GM10248 (cell line): ENCODE measurements at places on chromosomes 6 and 20.

DNA sequence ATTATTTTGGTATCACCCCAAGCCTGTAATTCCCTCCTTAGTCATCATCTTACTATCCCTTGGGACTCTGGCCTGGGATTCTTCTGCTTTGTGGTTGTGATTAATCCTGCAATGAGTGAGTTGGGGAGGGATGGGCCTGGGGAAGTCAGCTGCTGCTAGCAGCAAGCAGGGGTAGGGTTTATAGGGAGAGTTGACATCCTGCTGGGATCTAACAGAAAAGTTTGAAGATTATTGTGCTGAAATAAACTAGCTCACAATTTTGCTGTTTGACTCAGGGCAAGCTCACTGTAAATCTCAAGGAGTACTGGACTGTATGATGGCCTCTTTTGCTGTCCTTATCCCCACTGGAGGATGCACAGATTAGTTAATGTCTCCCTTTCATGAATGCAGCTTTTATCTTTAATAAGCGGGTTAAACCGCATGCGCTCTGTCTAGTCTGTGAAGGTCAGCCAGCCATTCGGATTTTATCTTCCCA lies 83.4 kb downstream of the JARID2 start:
- DNase-seq: no peak

DNA sequence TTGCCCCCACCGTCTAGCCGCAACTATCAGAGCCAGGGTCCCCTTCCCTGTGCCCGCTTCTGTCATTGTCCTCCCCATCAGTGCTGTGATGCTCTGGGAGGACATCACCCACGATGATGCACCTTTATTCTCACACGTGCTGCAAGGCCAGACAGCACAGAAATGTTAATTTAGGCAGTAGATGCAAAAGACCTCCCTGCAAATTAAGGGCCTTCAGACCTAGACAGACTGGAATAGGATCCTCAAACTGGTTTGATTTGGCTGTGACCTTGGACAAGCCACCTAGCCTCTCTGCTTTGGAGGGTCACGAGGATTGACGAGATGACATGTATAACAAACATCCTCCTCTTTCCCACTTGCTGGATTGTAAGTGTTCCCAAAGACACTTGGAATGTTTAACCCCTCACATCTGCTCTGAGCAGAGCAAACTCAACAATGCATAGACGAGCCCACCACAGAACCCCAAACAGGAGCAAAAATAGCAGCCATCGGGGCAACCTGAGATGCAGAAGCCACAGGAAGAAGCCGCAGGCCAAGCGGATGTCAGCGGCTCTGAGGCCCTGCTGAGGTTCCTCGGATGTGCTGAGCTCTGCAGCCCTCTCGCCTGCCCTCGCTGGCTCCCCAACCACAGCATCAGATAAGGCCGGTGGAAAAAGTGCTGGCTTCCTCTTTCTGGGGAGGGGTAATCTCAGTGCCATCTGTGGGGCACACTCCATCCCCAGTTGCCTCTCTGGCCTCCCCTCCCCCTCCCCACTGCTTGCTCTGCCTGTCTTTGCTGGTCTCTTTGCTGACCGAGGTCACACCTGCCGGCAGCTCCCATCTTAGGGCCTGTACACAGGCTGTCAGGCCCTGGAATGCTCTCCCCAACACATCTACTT lies 35.3 kb downstream of the TOX2 start:
- peak; percentile 69 for DNase-seq

DNA sequence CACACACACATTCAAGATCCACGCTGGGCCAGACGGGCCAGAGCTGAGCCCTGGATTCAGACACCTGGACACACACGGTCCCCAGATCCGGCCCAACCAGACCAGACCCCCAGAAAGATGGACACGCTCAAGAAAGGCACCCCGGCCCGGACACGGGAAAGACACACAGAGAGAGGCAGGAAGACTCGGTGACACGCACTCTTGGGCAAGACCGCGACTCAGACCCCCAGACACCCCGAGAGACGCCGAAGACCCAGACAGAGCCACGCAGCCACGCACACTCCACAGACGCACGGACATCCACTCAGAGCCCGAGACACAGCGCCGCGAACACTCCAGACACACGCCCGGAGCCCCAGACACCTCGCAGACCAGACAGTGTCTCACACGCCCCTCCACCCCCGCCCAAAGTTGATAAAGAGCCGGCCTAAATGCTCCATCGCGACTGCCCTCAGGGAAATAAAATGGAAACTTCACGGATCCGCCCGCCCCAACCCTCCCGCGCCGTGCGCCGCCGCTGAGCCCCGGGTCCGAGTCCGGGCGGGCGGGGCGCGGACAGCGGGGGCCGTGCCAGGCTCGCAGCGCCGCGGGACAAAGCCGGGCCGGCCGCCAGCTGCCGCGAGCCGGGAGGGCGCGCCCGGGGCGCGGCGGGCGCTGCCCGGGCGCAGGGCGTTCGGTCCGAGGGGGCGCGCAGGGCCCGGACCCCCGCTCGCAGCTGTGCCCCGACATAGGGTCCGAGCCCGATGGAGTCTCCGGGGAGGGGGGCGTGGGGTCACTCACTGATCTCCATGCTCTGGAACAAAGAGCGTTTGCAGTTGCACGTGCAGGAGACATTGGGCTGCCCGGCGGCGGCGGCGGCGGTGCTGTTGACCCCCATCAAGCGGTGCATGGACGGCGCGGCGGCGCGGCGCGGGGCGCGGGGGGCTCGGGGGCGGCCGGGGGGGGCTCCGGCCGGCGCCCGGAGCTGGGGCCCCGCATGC lies 831 bp downstream of the PMEPA1 start:
- DNase-seq: no peak

DNA sequence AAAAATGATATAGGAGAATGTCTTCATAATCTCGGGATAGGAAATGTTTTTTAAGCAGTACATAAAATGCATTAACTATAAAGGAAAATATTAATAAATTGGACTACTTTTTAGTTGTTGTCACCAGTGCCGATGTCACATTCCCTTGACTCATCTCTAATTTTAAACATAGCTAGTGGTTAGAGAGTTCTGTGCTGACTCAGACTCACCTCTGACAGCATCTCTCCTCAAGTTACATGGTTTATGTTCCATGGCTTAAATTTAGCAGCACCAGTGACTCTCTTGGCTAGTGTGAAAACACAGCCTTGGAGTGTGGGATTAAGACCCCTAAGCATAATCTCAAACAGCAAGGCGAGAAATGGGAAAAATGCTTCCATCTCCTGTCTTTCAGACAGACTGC lies 311.8 kb upstream of the MMS22L start:
- no peak for DNase-seq

DNA sequence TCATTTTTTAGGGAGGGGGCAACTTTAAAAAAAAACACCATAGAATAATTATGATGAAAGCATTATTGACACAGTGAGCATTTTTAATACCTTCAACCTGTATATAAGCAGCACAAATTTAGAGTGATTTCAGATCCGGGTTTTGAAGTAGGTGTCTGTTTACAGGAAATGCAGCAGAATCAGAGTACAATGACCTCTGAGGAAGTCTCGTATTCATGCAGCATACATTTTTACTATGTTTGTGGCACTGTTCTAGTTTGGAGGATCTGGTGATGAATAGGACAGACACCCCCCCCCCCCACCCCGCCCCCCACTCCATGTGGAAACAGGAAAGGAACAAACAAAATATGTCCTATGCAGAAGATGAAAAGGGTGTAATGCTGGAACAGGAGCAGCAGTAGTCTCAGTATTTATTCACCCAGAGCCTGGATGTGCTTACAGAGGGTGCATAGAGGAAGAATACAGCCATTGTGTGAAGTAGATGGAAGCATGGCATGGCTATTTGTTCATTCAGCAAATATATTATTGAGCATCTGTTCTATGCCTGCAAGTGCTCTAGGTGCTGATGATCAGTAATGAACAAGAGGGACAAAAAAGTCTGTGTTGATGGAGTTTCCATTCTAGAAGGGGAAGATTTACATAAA lies 19.7 kb downstream of the VAPB start:
- peak; percentile 33 for DNase-seq

GRCh38 chr6:158377860-158378259 lies 65.6 kb downstream of the TULP4 start:
- no peak for DNase-seq

GRCh38 chr20:11170565-11170964 lies 496.8 kb upstream of the JAG1 start:
- DNase-seq: no peak

DNA sequence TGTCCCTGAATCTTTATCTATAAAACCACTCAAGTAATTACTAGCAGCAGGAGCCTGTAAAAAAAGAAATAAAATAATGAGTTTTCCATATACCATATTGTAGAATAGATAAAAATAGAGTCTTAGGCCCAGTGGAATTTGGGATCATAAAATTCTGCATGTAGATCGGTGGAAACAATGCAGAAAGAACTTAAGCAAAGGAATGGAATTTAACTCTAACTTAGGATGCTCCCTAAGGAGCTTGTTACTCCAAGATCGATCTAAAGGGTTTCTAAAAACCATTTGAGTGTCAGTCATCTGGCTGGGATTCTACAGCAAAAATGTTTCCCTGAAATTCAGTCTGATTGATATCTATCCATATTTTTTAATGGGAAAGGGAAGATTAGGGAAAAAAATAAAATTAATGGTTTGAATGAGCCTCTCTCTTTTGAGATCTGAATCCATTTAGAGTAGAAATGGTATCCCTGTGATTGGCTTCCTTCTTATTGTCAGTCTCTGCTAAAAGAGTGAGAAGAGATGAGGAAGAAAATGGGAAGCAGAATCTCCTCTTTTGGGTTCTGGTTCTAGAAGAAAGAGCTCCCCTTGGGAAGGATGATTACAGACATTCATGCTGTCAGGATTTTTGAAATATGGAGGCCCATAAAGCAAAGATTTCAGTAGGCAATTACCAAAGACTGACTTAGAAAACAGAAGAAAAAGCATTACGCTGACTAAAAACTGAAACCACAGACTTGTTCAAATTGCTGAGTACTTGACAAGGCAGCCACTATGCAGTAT lies 564.3 kb upstream of the MARCKS start:
- peak; percentile 5 for DNase-seq

DNA sequence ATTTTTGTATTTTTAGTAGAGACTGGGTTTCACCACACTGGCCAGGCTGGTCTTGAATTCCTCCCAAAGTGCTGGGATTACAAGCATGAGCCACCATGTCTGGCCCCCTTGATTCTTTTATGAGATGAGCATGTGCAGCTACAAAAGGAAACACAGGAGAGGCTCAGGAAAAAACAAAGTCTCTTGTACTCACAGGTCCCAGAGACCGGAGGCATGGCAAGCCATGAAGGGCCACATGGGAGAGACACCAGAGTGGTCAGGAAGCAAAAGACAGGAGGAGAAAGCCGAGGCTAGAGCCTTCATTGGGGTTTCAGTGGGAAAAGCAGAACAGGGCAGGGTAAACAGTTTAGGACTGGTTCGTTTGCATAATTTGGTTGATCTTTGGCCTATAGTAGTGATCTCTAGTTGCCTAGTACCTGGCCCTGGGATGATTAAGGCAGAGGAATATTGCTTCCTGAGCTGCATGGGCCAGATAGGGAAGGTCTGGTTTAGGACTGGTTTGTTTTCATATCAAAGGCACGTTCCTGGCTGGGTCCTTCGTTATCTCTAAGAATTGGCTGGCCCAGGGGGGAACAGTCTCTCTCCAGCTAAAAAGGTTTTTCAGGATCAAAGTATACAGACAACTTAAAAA lies 48.2 kb upstream of the PRND start:
- no peak for DNase-seq

GRCh38 chr20:50023116-50023805 lies 40.5 kb downstream of the SNAI1 start:
- DNase-seq: no peak

DNA sequence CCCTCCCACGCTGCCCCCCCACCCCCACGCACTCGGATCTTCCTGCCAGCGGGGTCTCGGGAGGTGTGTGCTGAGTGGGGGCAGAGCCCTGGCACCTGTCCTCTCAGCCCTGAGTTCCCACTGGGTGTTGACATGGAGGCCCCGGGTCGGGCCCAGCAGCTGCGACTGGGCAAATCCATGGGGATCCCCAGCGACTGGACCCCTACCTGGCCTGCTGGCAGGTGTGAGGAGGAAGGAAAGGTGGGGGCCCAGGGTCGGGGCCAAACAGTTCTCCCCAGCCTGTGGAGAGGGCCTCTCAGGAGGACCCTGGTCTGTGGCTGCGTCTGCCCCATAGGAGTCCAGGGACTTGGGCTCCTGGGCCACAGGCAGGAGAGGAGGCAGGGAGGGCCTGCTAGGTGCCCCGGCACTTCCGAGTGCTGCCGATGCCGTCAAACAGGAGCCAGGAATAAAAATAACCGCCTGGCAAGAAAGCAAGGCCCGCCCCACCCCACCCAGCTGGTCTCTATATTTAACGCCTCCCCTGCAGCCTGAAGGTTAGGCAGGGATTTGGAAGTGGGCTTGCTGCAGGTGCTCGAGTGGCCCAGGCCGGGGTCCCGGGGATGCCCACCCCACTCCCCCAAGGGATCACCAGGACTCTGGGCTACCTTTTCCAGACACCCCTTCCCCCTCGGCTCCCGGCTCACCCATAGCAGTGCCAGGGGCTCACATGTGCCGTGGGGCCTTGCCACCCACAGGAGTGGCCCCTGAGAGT lies 1.4 kb upstream of the EEF1A2 start:
- no peak for DNase-seq

DNA sequence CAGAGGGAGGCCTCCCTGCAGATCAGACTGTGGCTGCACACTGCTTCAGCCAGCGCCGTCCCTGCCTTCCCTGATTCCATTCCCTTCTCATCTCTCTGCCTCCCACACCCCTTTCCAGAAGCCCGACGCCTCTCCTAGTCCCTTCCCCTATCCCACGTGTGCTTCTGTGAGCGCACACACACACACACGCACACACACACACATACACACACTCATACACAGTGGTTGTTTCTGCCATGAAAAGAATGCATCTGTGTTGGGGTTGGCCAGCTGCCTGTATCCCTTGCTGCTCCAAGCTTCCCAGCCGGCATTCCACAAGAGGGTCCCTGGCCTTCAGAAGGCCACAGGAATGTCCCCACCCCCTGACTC lies 51.7 kb downstream of the MOCS1 start:
- DNase-seq: no peak

DNA sequence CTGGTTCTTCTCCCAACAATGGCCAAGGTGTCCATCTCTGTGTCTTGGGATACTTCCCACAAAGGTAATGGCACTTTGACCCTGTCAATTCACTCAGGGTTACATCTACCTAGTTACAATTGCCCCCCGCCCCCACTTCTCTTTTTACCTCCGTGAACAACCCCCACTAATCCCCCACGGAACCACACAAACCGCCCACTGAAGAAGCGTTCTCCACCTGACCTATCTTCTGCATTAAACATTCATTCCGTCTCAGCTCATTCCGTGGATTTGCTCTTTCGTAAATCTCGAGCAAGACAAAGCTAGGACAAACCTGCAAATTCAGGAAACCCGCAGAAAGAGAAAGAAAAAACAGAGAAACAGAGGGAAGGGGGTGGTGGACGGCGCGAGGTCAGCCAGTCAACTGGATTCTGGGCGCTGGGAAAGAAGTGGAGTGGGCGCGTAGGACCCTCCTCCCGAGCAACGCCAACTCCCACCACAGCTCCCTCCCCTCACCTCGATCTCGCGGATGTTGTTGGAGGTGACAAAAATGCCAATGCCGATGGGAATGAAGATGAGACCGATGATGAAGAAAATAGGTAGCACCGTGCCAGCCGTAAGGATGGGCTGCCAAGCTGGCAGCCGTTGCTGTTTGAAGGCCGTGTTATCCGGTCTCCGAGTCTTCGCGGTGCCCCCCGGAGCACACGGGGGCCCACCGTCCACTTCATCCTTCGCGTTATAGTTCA lies 523 bp downstream of the TMEM30A start:
- DNase-seq: no peak
